ENCODE measurements at places on chromosomes 3 and 15.

- no peak for DNase-seq
Measured at GRCh38 chr3:37862219-37862902, 681 bp downstream of the CTDSPL start.

DNA sequence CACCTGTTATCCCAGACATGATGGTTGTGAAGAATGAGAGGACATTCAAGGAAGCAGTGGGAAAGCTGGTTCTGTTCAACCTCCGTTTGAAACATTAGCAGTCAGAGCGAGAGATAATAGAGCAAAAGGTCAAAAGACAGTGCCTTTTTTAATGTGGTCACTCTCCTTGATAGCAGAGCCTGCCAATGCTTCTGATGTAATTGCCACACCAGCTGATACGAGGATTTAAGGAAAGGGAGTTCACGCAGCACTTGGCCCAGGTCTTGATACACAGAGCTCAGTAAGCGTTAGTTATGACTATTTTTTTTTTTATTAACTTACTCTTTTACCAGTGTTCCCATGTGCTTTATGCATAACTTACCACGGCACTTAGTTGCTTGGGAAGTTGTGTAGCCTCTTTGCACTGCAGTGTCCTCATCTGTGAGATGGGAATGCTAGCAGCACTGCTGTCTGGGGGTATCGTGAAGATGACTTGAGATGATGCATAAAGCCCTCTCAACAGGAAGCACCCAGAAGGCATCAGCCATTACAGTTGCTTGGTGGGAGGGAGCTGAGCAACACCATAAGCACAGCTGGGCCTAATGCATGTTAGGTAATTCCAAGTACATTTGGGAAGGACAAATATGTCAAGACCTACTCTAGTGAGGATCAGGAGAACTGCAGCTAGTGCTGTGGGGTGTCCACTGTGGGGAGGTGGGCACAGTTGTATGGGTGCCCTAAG lies 123.3 kb upstream of the RASGRP1 start:
- DNase-seq = no peak

GRCh38 chr15:41860049-41860828 lies 21.6 kb downstream of the PLA2G4B start:
- no peak for DNase-seq

GRCh38 chr3:151891721-151892120 lies 18.3 kb downstream of the SUCNR1 start:
- no peak for DNase-seq

DNA sequence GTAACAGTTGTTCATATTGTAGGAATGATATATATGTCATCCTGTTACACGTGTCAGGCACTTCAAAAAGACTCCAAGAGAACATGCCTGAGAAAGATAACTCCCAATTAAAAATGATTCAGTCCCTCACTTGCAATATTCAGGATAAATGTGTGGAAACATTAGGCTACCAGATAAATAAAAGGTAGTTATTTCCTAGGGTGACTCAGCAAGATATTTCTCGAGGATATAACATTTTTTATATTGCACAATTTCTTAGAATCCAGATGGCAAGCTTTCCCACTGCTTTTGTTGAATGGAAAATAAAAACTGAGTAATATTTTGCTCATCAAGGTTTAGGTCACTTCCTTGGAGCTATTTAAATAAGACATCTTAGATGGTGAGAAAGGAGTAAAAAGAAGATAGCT lies 181.4 kb downstream of the GAP43 start:
- no peak for DNase-seq

GRCh38 chr15:85580879-85581278 lies 200.5 kb downstream of the AKAP13 start:
- no peak for DNase-seq

DNA sequence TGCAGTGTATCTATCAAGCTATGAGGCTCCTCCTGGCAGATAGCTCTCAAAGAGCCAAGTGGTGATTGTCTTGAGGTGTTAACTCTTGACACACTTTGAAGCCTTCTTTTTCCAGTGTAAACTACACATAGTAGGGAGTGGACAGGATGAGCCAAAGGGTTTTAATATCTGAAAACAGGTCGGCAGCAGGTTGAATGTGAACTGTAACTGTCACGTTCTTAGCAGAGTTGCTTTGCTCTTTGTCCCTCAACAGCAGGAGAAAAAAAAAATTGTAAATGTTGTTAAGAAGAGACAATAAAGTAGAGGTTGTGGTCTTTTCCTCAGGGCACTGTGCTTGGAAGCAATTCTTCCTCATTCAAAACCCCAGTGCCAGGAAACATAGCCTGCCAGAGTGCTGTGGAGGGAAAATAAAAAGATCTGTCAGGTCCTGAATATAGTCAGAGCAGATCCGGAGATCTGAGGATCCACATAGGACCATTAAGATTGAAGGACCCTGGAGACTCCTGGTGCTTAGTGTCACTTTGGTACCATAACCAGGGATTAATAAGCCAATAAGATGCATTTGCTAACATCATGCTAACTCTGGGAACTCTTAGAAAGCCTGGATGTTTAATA lies 229.7 kb downstream of the NAALADL2 start:
- no peak for DNase-seq

DNA sequence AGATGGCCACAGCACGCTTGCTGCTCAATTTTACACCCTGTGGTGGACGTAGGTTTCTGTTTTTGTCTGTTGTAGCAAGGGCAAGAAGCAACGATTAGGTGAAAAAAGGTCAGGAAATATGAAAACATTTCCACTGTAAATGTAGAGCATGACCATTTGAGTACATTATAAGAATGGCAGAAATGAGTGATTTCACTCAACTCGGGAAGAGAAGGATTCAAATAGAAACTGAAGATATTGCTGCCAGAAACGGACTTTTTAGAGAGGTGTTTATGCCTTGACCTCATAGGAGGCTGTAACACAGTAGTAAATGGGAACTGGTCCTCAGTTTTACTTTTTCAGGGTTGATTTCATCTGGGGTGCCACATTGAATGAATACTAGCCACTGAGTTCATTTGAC lies 33.1 kb upstream of the GASK1A start:
- DNase-seq = no peak

DNA sequence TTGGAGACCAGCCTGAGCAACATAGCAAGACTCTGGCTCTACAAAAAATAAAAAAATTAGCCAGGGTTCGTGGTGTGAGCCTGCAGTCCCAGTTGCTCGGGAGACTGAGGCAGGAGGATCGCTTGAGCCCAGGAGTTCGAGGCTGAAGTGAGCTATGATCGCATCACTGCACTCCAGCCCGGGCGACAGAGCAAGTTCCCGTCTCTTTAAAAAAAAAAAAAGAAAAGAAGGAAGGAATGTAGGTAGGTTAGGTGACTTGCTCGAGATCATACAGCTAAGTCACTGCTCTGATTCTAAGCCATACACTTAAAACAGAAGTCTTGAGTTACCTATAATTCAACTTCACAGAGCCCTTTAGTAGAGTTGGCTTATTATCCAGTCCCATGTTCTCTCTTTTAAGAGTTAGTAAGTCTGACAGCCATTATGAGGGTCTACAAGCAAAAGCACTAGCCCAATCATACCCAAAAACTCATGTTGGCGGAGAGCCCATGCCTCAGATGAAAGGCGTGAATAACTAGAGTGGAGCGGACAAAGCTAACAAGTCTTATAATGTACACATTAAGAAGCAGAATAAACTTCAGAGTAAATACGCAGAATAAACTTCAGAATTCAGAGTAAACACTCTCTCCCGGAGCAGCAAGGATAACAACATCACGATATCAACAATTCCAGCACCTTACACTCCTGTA lies 768 bp downstream of the AAGAB start:
- no peak for DNase-seq

GRCh38 chr15:59313641-59314332 lies 58.9 kb downstream of the MYO1E start:
- DNase-seq = no peak

Data from MM.1S (cell line).